ENCODE measurements at places on chromosomes 2 and 18. TPM values are rescaled to one million over a fixed set of nuclear protein-coding genes. Genes with fewer than 3 reads are reported as not detected.

The IL36RN gene
- not detected for polyA plus RNA-seq

The CHRNG gene
- not detected for polyA plus RNA-seq

The SIX3 gene
- not detected for polyA plus RNA-seq

DNA sequence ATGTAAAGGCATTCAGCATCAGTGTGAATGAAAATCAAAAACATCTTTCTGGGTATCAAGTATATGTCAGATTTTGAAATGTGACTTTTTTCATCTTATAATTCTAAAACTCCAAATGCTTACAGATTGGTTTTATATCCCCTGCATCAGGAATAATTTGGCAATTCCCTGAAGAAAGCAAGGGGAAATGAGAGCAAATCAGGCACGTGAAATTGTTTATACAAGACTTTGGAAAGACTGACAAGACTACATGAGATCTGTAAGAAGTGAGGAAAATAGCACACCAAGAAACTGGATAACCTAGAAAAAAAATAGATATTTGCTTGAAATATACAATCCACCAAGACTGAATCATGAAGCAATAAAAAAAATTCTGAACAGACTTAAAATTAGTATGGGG is 13.8 kb downstream of the COL6A3 start:
- H3K27me3 ChIP-seq = no peaks in the 10 kb centered on the region
- no peak overlapping the region for H3K27ac ChIP-seq
- H3K36me3 ChIP-seq = no peaks in the 10 kb centered on the region
- no peak overlapping the region for H3K4me3 ChIP-seq

GRCh38 chr2:123692121-123692520 is 333.0 kb upstream of the CNTNAP5 start:
- DNase-seq = no peak
- H3K4me3 ChIP-seq = no peak overlapping the region
- H3K27me3 ChIP-seq = no peaks in the 10 kb centered on the region
- no peaks in the 10 kb centered on the region for H3K4me1 ChIP-seq
- H3K27ac ChIP-seq = no peak overlapping the region

DNA sequence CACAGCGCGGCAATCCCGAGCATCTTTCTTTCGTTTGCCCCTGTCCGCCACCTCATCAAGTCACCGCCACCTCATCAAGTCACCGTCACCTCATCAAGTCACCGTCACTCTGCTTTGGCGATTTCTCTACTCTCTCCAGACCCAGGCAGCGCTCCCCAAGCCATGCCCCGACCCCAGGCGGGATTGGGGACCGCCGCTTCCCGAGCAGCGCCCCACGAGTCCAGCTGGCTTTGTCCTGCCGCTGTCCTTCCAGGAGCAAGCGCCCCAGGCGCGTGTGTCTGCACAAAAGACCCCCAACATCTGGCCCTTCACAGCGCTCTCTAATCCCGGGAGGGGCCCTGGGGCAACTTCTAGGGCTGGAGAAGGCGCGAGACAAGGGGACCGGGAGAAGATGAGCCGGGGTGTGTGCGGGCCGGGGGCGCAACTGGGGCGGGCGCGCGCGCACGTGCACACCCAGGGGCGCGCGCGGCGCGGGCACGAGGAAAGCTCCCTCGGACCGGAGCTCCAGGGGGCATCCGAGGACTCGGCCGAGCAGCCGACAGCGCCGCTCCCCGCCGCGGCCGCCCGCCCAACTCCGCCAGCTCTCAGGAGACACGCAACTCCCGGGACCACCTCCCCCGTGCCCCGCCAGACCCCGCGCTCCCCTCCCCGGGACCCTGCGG is 633 bp upstream of the RNF152 start:
- DNase-seq = peak; percentile 47
- H3K27me3 ChIP-seq = no peaks in the 10 kb centered on the region
- no peaks in the 10 kb centered on the region for H3K36me3 ChIP-seq

DNA sequence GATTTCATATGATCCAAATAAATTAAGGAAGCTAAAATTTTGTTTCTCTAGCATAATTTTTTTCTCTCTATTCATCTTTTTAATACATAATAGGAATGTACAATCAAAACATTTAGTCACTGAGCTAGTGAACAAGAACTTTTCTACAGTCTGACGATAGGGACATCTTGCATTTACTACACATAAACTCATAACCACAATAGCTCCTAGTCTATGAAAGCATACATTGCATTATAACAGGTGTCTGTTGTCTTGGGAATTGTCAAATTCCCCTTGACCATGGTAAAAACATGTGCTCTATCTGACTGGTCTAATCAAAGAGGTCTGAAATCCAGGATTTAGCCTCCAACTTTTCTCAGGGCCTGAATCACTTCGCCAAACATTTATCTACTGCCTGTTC is 144.8 kb downstream of the FAM124B start:
- no peak for DNase-seq
- H3K4me3 ChIP-seq = no peak overlapping the region
- H3K4me1 ChIP-seq = no peaks in the 10 kb centered on the region
- no peaks in the 10 kb centered on the region for H3K36me3 ChIP-seq
- H3K27ac ChIP-seq = no peak overlapping the region

DNA sequence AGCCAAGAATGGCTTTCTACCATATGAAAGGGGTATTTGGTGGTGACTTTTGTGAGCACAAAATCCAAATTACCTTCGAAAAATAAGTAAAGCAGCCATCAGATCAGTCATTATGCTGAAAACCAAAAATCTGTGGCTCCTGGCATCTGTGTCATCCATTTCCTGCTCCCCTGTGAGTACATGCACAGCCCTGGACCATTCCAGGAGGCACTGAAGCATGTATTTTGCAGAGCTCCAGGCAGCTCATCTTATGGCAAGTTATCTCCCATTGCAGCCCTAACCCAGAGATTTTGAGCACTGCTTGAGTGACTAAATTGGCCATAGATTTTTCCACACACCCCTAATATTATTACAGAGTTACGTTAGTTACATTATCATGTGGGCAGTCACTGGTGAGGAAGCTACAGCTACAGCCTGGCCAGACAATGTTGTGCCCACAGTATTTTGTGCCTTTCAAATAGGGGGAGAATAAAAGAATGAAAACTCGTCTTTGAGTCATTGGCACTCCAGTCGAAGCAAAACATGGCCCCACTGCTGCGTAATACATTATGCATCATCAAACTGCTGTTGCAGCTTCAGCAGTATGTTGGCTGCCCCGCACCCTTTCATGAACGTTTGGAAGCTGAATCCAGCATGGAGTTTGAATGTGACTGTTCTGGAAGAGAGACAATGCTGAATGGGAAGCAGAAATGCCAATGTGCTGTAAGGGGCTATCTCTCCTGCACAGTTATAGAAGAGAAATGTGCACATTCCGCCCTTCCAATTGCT is 702.2 kb downstream of the RNF144A start:
- no peak for DNase-seq
- no peaks in the 10 kb centered on the region for H3K27me3 ChIP-seq
- H3K36me3 ChIP-seq = no peaks in the 10 kb centered on the region
- H3K4me3 ChIP-seq = no peak overlapping the region

GRCh38 chr2:130755256-130756052 is at the start of gene AMER3:
Gene AMER3, plus strand, starts transcription at chr2:130755540. Its CDS starts 6,533 bp downstream, at chr2:130762073.
- H3K4me1 ChIP-seq = no peaks in the 10 kb centered on the region
- no peak for DNase-seq
- H3K4me3 ChIP-seq = no peak within 1 kb of the TSS
- peaks cover 14% of the 10 kb centered on the region for H3K27me3 ChIP-seq

Data from CD8-positive, alpha-beta memory T cell (primary cell).